ENCODE measurements at places on chromosomes 5 and 9.

GRCh38 chr9:135069558-135070197 lies 17.8 kb upstream of the OLFM1 start:
- DNase-seq = no peak

DNA sequence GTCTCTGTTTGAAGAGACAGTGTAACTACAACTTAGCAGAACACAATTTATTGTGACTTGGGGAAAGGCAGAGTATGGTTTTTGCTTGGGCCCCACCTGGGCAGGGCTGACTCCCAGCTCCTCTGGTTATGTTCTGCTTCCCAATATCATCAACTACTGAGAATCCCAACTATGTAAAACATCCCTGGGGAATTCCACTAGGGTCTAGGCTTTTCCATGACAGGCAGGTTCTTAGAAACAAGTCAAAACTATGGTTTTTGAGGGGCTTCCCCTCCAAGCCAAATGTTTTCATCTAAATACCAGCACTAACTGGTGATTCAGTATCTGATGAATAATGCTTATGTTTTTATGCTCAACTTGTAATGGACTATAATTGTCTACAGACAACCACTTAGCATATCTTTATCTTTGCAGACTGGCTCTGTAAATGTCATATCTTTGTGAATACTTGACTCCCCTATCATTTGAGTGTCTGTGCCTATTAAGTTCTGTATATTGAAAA lies 409.5 kb downstream of the PDE4D start:
- DNase-seq = no peak

- DNase-seq = no peak
Observed at GRCh38 chr5:60066502-60066901, 173.0 kb upstream of the PDE4D start.

- DNase-seq = no peak
Observed at GRCh38 chr9:89866701-89867100, 261.9 kb downstream of the GADD45G start.

- no peak for DNase-seq
Observed at GRCh38 chr5:168865968-168866367, 286.8 kb upstream of the PANK3 start.

GRCh38 chr9:16247188-16247875 lies 623.1 kb downstream of the BNC2 start:
- DNase-seq = no peak

- no peak for DNase-seq
Observed at GRCh38 chr5:66933066-66933465, 263.5 kb downstream of the CD180 start.

DNA sequence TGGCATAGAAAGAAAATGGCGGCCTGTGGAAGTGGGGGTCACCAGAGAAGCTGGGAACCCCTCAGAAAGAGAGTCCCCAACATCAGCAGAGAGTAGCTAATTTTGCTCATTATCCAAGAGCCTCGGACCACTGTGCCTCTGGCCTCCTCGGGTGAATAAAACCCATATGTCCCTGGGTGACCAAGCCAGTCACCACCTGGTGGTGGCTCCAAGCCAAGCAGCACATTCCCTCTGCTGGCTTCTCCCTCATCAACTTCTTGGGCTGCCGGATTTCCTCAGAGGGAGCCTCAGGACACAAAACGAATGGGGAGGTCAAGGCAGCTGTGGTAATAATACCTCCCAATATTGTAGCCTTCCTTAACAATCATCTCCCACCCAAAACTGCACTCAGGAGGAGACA lies 242.5 kb downstream of the NFIB start:
- no peak for DNase-seq

- no peak for DNase-seq
Observed at GRCh38 chr5:44187973-44188372, 201.2 kb downstream of the FGF10 start.

DNA sequence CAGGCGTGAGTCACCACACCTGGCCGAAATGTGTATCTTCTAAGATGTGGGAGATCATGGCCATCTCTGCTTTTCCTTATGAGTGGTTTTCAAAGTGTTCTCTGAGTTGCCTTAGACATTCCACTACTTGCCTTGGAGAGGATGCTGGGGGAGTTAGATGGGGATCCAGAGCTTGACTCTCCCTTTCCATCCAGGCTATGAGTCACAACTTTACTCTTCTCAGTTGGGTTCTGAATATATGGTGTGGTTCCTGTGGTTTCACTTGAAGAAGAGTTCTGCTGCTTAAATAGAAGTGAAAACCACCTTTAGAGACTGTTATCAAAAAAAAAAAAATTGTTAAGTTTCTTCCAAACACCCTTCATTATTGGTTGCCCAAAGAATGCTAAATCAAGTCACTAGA lies 217.6 kb downstream of the ZNF608 start:
- DNase-seq = peak; percentile 24

- no peak for DNase-seq
Observed at GRCh38 chr5:16735101-16736060, 118.6 kb upstream of the RETREG1 start.

- DNase-seq = no peak
Observed at GRCh38 chr5:170362102-170362501, 27.1 kb downstream of the KCNMB1 start.

DNA sequence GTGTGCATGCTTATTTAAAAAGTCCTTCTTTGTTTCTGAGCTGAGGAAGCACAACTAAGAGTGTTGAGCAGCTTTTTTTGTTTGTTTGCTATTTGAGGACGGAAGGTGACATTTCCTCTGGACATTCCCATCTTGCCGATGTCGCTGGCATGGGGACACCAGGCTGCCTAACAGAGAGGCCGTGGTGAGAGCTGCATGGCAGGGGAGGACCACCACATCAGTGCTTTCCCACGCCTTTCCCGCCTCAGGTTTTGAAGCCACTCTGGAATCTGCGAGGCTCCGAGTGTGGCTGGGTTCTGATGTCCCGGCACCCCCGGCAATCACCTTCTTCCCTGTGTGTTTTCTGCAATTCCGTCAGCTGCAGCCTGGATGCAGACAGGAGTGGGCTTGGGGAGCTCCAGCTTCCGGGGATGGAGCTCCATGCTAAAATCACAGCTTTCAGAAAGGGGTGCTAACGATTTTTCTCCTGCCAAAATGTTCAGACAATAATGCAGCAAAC lies 259.8 kb upstream of the IRX4 start:
- no peak for DNase-seq

GRCh38 chr9:123686131-123686828 lies 243.6 kb downstream of the DENND1A start:
- no peak for DNase-seq

DNA sequence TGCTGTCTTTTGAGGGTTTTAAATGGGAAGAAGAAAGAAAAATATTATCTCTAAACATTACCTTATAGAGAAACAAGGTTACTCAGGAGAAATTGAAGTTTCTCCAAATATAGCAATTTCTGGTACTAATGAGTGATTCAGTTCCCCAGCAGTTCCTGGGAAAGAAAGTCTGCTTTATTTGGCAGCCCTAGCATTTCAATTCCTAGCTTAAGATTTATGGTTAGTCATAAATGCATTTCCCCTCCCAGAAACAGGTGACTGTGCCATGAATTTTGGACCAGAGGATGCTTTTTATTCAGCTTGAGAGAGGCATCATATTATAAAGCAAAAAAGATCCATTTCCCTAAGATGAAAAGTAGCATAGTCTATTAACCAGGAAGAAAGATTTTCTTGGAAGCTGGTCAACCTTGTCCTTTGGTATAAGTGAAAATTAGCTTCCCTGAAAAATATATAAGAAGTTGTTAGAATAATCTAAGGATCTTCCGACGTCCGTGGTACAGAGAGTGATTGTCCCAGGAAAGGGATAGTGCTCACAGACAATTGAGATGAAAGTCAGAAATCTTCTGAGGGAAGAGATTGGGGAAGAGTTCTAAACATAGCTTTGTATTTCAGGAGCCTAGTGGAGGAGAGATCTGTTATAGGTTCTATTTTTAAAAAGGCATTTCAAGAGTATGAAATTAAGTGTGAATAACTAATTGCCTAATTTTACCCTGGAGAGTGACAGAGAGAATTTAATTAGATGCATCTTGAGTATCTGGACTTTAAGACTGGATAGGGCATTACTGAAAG lies 164.9 kb downstream of the ESM1 start:
- DNase-seq = no peak

All from GM13977 (cell line).